NCI-H1436 treated with DMSO at 0.1 percent for 48 hours (cell line): ENCODE measurements at places on chromosomes 7 and 10.

DNA sequence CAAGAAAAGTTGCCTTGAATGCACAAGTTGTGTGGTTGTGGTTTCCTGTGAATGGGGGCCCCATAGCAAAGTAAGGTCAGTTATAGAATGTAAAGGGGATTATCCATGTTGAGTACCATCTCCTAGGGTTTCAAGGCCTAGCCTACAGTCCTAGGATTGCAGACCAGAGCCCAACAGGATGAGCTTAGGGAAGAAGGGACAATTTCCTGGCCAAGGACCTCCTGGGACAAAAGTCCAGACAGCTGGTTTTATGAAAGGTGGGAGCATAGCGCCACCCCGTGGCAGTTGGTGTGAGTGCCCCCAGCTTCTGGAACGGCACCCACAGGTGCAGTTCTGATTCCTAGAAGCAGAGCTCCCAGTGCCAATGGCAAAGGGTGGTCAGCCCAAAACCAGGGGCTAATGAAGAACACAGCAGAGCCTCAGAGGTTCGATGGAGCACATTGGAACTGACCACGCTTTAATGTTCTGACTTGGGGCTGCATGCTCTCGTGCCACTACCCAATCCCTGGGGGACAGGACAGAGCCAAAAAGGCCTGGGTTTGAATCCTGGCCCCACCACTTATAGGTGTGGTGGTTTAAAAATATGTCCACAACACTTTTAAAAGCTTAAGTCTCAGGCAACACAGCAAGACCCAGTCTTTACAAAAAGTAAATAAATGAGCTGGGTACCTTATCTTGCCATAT lies 25.8 kb upstream of the TMEM120A start:
- DNase-seq = no peak

DNA sequence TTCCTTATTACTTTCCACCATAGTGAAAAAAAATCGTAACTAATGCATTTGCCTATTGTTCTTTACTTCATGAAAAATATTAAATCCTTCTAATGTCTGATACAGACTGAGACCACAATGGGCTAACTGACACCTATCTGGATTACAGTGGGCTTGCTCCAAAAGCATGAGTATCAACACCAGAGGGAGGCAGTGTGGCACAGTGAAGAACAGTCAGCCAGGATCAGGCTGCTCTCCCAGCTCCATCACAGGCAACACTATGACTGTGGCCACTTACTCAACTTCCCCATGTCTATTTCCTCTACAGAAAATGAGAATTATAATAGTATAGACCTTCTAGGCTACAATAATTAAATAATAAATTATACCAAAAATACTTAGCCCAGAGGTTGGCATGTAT lies 97.2 kb downstream of the SLC25A13 start:
- no peak for DNase-seq

GRCh38 chr7:6252341-6252746 lies 20.1 kb downstream of the CYTH3 start:
- no peak for DNase-seq

DNA sequence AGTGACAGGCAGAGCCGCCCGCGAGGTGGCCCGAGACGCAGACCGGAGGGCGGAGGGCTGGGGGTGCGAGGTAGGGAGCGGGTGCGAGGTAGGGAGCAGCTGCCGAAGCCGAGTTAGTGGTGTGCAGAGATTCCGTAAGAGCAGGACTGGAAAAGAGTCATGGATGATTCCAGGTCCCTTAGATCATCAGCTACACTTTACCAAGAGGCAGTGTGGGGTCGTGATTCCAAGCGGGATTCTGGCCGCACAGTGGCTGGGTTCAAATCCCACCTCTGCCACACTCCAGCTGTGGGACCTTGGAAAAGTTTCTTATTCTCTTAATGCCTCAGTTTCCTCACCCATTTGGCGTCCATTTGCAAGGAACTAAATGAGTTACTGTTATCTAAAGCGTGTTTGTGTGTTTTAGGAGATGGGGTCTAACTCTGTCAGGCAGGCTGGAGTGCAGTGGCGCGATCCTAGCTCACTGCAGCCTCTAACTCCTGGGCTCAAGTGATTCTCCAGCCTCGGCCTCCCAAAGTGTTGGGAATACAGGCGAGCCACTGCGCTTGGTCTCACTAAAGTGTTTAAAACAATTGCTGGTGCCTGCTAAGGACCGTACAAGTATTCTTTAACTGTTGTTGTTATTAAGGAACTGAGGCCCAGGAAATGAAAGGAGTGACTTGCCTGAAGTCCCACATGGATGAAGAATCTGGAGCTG lies 1.1 kb downstream of the NDUFB2 start:
- no peak for DNase-seq

GRCh38 chr10:5965266-5965665 lies 12.1 kb downstream of the IL15RA start:
- no peak for DNase-seq

DNA sequence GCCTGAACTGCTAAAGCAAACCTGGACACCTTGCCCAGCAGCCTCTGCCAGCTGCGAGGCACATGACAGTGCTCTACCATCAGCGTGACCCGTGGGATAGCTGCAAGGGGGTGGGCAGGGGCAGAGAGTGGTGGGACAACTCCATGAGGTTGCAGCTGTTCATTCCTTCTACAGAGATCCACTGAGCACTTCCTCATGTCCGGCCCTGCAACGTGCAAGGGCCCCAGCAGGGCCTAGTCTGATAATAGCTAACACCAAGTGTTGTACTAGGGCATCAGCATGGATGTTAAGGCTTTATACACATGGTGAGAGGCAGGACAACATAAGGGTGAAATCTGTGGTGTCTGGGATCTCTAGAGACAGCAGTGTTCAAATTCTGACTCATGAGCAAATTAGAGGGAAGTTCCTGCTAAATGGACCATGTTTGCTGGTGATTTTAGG lies 14.3 kb downstream of the NOD1 start:
- DNase-seq = no peak

DNA sequence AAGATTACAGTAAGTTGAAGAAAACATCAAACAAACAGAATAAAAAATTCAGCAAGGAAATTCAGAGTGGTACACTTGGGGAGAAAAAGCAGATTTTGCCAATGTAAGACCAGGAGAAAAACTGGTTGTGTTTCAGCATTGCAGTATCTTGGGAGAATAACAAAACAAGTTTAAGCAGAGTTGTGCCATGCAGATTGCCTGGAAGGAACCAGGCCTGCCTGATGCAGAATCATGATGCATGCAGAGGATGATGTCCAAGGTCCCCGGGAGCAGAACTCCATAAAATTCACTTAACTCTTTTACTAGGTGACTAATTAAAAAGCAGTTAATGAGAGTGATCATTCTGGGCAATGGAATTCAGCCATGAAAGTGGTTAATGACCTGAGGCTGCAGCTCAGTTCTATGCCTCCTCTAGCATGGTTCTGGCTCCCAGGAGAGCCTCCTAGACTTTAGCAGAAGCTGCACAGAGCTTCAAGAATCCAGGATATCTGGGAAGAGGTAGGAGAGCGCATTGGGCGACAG lies 379.7 kb upstream of the C7orf33 start:
- no peak for DNase-seq

DNA sequence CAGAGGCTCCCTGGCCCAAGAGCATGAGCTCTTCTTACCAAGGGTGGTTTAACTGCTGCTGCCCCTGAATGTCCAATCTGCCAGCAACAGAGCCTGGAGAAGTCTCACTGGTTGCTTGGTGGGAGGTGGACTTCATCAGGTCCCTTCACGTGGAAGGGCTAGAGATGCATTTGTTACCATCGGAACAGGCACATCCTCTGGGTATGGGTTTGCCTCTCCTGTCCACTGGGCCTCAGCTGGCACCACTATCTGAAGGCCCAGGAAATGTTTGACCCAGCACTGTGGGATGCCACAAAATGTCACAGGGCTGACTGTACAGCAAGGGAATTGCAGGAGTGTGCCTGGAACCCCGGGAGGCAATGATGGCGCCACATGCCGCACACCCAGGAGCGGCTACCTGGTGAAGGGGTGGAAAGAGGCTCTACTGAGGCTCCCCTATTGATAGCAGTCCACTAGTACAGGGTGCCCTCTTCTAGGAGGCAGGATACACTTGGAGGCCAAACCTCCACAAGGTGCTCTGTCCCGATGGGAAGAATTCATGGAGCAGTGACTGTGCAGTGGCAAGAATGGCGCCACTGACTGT lies 603.1 kb upstream of the MGMT start:
- DNase-seq = no peak

- DNase-seq = no peak
Measured at GRCh38 chr7:16066805-16067459, 354.4 kb downstream of the CRPPA start.

DNA sequence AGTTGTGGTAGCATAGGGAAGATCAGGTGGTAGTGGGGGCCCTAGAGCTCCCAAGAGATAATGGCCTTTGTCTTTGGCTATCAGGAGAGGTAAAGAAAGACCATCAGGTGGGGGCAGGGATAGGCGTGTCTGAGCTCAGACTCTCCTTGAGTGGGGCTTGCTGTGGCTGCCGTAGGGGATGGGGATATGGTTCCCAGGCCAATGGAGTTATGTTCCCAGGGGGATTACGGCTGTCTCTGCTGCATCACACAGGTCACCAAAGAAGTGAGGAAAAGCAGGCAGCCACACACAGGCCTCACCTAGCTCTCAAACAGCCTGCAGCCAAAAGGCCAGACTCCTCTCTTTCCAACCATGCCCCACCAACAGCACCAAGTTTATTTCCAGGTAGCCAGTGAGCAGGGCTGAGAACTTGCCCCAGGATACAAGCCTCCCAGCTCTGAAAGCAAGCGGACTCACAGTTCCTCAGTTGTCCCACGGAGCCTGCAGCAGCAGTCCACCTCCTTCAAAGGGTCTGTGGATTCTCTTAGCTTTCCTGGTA lies 37.6 kb upstream of the C1QL3 start:
- DNase-seq = no peak

DNA sequence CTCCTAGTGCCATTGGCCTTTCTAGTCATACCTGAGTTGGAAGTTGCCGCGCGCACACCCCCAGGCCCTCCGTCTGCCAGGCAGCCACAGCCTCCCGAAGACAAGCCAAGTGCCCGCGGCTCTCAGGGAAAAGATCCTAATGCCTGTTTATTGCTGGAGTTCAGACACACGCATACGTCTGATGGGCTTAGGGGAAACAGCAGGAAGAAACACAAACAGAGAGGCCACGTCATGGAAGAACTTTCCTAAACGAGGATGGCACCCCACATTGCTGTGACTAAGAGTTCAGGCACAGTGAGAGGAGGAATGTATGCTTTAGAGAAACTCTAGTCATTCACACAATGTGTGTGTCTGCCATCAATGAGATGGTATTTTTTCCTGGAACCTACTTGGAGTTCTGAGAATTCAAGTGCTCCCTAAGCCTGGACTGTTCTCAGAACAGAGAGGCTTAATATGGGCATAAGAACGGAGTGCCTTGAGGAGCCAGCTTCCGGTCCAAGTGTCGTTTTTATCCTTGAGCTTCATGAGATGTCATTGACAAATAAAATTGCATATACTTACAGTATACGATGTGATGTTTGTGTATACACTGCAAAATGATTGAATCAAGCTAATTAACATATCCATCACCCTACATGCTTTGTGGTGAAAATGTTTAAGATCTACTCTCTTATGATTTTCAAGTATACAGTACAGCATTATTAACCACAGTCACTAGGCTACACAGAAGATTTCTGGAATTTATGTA lies 11.6 kb upstream of the RBP3 start:
- DNase-seq = no peak

DNA sequence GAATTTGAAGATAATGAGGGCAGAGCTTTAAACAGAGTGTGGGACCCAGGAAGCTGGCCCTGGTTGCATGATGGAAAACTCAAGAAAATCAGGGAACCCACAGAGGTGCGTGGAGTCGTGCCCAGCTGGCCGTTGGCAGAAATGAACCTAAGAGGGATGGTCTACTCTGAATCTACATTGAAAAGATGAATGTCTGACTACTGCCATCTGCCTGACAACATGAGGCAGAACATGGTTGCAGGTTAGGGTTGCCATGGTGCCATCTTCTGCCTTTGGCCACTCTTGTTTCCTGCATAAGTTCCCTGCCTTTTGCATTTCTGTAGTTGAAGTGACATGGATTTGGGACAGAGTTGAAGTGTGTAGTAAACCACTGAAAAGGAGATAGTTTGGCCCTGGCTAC lies 138.5 kb upstream of the COBL start:
- DNase-seq = no peak

GRCh38 chr10:73837072-73837471 lies 25.7 kb upstream of the NDST2 start:
- no peak for DNase-seq

DNA sequence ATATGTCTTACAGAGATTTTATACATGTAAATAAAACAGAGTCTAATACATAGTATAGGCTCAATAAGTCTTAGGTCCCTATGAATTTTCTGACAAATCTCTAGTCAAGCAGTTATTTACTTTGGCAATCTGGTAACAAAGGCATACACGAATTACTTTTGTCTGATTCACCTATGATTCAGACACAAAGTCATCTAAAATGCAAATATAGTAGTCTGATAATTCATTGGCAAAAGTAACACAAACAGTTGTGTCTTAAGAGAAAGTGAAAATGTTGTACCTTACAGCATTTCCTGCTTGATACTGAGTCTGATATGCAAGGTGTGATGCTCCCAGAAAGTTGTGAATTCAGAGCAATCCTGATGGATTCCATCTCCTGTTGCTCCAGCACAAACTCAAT lies 209.4 kb upstream of the PRSS1 start:
- DNase-seq = no peak

DNA sequence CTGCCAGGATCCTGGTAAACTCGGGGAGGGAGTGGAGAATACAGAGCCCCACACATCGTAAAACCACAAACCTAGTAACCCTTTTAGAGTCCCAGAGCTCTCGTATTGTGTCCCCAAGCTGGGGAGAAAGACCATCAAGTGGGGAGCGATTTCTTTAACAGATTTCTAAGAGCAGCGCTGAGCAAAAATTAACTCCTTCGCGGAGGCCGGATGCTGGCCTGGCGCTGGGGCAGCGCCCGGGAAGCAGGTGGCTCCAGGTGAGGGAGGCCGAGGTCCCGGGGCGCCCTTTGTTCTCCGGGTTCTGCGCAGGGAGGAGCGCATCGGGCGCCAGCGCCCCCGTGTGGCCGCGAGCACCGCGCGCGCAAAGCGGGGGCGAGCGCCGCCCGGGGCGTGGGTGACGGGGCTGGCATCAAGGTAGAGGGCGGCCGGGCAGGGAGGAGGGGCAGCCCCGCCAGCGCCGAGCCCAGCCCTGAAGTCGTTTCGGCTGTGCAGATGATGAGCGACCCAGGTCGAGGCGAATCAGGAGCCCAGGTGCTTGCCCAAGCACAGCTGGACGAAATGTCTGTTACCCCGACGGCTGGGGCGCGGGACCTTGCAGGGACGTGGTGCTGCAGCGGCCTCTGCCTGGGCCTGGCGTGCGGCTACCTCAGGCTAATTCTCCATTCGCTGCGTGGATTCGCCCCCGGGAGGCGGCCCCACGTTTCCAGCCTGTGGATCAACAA lies 10.4 kb upstream of the FGFR2 start:
- DNase-seq = no peak
